Liver (tissue), 10 donors: ENCODE measurements at places on chromosomes 13 and 19. TPM values are rescaled to one million over a fixed set of nuclear protein-coding genes. Genes with fewer than 3 reads are reported as not detected.

The KCNRG gene
- total RNA-seq: 2.1 TPM

The ZNF541 gene
- 0.05 TPM for total RNA-seq

The SIGLECL1 gene
- total RNA-seq: not detected

The MCF2L gene
- total RNA-seq: 12.8 TPM

The ZNF540 gene
- total RNA-seq: 1.3 TPM

The OR7A5 gene
- total RNA-seq: not detected

The RGCC gene
- total RNA-seq: 0.59 TPM

The TPTE2 gene
- not detected for total RNA-seq

The UGGT2 gene
- 23.0 TPM for total RNA-seq

The CEACAM7 gene
- not detected for total RNA-seq

The SLC7A10 gene
- total RNA-seq: not detected

The NLRP5 gene
- total RNA-seq: not detected

The PEG3 gene
- total RNA-seq: 12.8 TPM

The CNN1 gene
- 0.09 TPM for total RNA-seq
